Stimulated activated CD8-positive, alpha-beta memory T cell treated with anti-CD3 and anti-CD28 coated beads, Interleukin-2, amount 100 ng/mL, for 1 hour (primary cell): ENCODE measurements at places on chromosomes 5 and 9.
A peak's percentile ranks its signal among the peaks of the same experiment; 100 is the strongest.

DNA sequence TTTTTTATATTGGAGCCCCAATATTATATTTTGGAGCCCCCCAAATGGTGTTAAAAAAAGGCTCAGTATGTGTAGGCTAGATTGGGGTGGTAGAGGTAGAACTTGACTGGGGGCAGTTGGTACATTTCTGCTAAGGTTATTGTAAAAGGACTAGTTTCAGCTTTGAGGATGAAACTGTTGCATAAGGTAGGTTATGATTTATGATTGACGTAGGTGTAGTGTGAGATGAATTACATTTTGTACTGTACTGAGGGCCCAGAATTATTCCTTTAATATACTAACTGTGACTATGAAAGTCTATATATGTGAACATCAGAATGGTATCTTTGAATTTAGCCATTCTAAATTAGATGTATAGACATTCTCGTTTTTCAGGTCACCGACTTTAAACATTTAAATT lies 3.6 kb downstream of the RIC1 start:
- DNase-seq, result no peak

GRCh38 chr5:59919484-59919883 lies 26.0 kb upstream of the PDE4D start:
- no peak for DNase-seq

DNA sequence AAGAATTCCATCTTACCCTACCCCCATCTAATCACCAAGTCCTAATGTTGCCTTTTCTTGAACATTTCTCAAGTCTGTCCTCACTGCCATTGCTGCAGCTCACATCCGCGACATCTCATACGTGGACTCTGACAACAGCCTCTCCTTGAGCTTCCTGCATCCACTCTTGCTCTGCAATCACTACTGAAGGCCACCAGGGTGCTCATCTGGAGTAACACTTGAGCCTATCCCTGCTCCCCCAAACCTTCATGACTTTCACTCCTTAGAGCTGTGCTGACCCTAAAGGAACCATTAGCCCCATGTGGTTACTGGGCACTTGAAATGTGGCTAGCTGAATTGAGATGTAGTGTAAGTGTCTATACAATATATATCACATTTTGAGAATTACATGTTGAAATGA lies 46.4 kb upstream of the CTXN3 start:
- DNase-seq, result no peak

GRCh38 chr5:168342985-168343384 lies 51.5 kb downstream of the WWC1 start:
- DNase-seq, result no peak

- no peak for DNase-seq
These were observed 225.0 kb upstream of the PRR16 start for GRCh38 chr5:120239086-120239485.

DNA sequence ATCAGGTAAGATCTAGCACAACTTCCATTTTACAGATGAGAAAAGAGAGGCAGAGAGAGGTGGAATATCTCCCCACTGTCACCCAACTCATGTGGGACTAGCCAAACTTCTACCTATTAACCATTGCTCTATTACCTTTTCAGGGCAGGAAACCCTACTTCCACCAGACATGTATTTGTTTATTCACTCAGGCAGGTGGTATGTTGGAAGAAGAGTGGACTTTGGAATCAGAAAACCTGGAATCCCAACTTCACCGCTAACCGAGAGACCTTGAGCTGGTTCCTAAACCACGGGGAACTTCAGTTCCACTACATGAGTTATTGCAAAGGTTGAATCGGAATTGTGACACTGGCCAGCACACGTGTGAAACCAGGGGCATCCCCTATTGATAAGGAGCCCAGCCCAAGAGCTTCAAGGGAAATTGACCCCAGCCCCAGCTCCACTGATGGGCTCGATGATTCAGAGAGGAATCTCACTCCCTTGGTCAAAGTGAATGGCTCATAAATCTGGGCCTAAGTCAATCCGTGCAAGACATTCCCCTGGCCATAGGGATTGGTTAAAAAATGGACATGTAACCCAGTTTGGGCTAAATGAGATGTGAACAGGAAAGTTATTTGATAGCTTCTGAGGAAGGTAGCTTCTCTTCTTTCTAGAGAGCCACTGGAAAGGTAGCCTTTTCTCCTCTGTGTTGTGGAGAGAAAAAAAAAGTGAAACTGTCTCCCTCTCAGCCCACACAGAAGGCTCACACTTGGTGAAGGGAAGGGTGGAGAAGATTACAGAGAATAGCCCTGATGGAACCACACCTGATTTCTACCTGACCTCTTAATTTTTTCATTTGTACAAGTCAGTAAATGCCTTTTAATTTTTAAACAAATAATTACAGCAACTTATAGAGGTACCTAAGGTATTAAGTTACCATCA lies 5.5 kb upstream of the GLIS3 start:
- no peak for DNase-seq

DNA sequence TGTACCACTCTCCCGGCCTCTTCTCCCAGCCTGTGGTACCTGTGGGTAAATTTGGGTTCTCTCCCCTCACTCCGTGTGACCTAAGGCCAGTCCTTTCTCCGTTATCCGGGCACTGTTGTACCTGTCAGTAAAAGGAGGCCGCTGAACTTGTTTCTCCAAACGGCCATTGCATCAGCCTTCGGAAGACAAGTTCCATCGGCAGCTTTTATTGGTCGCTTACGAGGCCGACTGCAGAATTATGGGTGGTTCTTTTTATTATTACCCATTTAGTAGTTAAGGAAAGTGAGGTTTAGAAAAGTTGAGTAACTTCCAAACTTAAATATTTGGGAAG lies 558 bp downstream of the GRPEL2 start:
- no peak for DNase-seq

- no peak for DNase-seq
These were observed 2.8 kb upstream of the ZNF462 start for GRCh38 chr9:106859957-106860720.

DNA sequence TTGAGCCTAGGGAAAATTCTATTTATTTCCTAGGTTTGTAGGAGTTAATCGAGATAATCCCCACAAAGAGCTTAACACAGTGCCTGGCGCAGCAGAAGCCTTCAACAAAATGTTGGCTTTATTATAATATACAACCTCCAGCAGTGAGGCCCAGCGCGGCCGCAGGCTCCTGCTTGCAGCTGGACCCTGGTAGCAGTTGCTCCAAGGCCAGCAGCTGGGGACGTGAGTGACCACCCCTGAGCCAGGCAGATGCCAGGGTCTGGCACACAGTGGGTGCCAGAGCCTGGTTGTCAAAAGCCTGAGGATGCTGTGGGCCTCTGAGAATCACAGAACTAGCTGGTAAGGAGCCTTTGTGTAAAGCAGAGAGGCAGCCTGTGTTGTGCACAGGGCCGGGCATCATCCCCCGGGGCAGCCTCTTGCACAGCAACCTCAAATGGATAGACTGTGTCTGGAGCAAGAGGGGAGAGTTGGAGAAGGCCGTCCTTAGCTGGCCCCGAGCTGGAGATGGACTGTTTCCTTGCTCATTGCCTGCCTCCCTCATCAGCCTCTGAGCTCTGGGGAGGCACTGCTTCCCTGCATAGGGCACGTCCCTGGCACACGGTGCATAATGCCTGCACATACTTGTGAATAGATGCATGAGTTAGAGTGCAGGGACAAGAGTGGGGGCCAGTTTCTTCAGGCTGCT lies 17.3 kb downstream of the CSF1R start:
- no peak for DNase-seq

DNA sequence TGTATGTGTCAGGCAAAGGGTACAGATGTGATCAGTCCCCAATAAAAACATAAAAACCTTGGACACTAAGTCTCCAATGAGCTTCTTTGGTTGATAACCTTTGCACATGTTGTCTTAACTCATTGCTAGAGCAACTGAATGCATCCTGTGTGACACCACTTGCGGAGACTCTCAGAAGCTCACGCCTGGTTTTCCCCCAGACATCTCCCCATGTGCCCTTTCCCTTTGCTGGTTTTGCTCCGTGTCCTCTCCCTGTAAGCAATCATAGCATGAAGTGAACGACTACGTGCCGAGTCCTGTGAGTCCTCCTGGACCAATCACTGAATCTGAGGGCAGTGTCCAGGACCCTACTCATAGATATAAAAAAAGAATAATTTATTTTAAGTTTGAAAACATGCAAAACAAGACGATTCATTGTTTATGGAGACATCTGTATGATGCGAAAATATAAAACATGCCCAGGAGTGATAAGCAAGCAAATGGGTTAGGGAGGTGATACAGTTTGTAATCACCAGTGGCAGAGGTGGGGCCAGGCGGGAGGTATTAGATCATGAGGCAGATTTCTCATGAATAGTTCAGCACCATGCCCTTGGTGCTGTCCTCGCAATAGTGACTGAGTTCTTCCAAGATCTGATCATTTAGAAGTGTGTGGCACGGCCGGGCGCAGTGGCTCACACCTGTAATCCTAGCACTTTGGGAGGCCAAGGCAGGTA lies 115.5 kb downstream of the MED10 start:
- DNase-seq, result no peak

- DNase-seq, result peak; percentile 33
These were observed 39.5 kb downstream of the CD180 start for GRCh38 chr5:67156976-67157583.

DNA sequence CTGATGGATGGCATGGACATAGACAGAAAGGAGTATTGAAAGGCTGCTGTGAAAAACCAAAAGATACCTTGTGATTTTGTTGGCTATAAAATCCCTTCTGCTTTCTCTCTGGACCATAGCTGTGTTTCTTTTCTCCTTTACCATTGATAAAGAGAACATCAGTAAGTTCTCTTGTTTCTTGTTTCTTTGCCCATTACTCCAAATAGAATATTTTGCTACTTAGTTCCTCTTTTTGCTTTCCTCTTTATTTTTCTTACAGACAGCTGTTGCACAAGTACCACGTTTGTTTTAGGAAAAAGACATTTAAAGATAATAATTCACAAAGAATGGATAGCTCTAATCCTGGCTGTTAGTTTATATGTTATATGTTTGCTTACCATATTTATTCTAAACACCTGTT lies 1129.2 kb downstream of the DTWD2 start:
- DNase-seq, result no peak

DNA sequence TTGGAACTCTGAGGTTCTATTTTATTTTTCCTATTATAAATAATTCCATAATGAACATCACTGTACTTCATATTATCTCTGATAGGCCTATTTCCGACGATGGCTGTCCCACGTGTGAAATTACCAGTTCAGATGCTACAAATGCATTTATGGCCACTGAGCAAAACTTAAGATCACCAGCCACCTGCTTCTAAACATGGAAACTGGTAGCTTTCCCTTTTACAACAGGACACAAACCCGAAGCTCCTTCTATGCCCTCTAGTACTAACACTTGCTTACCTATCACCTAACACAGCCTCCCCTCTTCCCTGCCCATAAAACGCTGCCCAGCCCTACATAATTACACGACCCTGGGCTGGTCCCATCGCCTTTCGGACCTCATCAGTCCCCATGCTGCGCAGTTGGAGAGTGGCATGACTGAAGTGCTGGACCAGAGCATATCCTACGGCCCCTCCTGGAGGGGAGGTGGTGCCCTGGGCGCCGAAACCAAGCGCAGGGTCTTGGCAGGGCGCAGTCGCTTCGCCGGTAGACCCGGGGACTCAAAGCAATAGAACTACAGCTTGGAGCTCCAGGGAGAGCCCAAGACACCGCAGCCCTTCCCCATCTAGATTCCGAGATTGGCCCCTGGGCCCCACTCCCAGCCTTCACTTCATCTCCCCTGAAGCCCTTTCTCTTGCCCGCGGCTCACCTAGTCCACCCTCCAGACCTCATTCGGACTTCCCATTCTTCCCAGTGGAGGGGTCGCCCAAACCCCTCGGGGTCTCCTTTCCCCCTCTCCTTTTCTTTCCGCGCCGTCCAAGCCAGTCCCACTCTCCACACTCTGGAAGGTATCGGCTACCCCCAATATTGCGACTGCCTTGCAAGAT lies 1.0 kb upstream of the SAP30L start:
- DNase-seq, result no peak

DNA sequence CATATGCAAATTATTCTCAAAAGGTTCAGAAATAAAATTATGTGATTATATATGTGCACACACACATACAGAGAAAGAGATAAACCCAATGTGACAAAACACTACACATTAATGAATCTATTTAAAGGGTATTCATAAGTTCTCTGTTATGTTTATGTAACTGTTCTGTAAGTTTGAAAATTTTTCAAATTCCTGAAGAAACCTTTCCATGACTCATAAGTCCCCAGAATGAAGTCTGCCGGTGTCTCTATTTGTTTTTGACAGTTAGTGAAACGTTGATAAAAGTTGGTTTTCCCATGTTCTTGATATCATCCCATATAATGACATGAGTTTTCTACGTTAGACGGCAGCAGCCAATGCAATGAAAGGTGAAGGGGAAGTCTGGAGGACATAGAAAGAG lies 199.5 kb upstream of the PUM3 start:
- no peak for DNase-seq

DNA sequence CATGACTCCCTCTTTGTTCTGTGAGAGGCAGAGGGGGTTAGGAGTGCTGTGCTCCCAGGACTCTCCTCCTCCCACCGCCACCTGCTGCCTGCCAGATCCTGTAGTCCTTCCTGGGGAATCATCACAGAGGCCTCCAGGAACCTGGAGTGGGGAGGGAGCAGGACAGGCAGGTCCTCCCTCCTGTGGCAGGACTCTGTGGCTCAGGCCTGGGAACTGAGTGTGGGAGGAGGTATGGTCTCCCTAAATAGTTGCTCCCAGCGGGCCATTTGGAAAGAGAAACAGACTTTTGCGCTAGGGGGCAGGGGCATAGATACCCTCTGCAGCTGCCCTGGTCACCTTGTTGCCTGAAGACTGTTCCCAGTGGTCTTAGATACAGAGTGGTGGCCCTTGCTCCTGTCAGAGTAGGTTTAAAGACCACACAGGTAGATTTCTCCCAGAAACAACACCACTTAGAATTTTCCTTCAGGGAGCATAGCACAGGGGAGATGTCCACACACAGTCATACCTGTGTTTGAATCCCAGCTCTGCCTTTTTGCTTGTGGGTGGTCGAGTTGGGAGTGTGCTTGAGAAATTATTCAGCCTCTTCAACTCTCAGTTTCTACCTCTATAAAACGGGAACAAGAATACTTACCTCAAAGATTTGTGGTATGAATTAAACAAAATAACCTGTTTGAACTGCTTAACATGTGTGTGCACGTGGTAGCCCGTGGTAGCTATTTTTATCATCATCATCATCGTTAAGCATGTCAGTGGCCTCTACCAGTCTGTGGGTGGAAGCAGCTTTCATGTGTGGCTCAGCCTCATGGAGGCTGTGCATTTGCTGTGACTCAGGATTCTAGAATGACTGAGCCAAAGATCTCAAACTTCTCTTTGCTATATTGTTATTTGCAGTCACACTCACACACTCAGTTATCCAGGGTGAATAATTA lies 55.8 kb downstream of the SLC22A5 start:
- DNase-seq, result no peak

GRCh38 chr5:83322273-83322924 lies 149.1 kb upstream of the VCAN start:
- DNase-seq, result no peak

- DNase-seq, result no peak
These were observed 80.2 kb upstream of the ZNF169 start for GRCh38 chr9:94178927-94179326.

DNA sequence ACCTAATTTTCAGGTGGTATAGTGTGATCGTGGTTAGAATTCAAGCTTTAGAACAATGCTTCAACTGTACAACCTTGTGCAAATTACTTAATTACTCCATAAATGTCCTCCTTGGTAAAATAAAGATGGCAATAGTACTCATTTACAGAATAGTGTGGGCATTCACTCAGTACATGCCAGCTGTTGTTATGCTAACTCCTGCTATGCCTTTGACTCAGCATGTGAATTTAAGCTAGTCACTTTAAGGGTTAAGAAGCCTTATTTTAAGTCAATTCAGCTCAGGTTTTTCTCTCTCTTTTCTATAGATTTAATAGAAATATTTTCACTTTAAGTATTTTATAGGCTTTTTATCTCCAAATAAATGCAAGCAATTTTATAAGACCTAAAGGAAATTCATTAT lies 335.6 kb upstream of the ITGA1 start:
- no peak for DNase-seq
